Stimulated activated CD8-positive, alpha-beta memory T cell treated with anti-CD3 and anti-CD28 coated beads, Interleukin-4, amount 100 ng/mL, for 4 hours (primary cell): ENCODE measurements at places on chromosomes 13 and 19.

DNA sequence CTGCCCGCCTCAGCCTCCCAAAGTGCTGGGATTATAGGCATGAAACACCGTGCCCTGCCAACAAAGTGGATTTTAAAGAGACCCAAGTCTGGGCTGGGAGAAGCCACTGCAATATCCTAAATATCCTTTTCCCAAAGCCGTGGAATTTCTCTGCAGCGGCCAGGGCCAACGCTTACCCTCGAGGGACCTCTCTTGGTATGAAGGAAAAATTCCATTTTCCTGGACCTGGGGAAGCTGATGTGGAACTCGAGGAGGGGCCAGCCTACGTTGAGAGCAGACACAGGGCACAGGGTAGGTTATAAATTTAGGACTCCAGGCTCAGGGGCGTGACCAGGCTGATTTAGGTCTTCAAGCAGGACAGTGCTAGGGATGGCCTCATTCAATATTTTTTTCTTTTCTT is 17.7 kb upstream of the UPF1 start:
- no peak for DNase-seq

GRCh38 chr13:45196622-45197021 is 4.2 kb downstream of the KCTD4 start:
- DNase-seq = no peak

GRCh38 chr13:42354241-42355091 is 82.5 kb downstream of the AKAP11 start:
- DNase-seq = no peak

GRCh38 chr13:23572836-23573235 is 2.6 kb downstream of the TNFRSF19 start:
- no peak for DNase-seq

DNA sequence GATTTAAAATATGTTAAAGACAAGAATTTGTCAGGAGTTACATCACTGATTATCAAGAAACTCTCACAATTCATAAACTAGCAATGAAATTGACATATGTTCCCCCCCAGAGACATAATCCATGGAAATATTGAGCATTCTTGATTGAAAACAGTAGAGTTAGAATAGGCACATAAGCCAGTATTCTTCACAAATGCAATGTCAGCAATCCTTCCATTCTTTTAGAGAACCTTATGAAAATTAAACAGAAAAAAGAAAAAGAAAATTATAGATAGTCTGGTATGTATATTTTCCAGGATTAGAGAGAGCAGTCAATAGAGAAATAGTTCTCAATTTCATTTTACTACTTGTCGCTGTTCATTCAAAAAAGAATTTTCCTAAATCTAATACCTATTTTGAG is 458.4 kb downstream of the EFNB2 start:
- no peak for DNase-seq

DNA sequence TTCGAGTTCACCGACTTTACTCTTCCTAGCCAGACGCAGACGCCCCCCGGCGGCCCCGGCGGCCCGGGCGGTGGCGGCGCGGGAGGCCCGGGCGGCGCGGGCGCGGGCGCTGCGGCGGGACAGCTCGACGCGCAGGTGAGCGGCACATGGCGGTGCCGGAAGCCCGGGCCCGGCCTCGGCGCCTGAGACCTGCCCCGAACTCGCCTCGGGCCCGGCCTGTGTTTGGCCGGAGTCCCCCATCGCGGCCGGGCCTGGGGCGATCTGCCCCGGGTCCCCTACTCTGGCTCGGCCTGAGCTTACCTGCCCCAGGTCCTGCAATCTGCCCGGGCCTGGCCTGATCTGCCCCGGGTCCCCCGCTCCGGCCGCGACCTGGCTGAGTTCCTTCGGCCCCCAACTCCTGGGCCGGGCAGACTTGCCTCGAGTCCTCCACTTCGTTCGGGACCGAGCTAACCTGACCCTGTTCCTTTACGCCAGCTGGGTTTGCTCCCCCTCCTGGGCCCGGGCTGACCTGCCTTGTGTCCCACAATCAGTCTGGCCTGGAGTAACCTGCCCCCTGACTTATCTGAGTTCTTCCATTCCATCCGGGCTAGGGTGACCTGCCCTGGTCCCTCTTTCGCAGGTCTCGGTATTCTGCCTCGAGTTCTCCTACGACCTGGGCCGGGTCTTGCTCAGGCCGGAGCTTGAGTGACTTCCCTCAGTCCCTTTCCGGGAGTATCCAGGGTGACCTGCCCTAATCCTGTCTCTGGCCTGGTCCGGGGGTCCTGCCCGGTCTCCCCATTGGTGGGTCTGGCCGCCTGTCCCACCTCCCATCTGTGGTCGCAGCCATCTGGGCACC is 764 bp downstream of the UPF1 start:
- no peak for DNase-seq

DNA sequence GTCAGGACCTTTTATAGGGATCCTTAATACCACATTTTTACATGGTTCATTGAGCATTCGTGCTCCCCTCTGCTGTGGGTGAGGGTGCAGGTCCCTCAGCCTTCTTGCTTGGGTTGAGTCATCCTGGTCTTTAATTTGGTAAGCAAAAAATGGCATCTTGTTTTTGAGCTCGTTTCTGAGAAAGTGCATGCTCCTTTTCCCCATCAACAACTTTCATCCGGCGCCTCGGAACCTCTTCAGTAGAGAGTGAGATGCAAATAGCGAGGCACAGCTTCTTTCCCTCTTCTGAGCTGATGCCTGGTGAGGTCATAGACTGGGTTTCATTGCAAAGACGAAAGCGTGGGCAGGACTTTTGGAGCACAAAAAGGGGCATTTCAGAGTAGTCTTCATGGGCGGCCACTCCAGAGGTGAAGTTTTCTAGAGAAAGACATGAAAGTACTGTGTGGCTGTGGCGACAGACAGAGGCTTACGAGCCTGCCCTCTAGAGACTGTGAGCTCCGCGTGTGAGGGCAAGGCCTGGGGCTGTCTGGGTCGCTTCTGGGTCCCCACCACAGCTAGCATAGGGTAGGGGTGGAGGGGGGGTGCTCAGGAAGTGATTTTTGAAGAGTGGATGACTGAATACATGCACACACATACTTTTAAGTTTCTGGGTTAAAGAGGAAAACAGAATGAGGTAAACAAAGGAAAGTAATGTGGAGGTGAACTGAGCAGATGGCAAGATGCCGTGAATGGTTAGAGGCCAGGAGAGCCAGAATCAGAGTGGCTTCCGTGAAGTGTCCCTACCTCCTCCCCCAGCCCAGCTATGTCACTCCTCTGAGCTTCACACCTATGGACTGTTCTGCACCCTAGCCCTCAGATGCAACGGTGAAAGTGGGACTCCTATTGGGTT is 44.3 kb downstream of the BBC3 start:
- peak; percentile 46 for DNase-seq

DNA sequence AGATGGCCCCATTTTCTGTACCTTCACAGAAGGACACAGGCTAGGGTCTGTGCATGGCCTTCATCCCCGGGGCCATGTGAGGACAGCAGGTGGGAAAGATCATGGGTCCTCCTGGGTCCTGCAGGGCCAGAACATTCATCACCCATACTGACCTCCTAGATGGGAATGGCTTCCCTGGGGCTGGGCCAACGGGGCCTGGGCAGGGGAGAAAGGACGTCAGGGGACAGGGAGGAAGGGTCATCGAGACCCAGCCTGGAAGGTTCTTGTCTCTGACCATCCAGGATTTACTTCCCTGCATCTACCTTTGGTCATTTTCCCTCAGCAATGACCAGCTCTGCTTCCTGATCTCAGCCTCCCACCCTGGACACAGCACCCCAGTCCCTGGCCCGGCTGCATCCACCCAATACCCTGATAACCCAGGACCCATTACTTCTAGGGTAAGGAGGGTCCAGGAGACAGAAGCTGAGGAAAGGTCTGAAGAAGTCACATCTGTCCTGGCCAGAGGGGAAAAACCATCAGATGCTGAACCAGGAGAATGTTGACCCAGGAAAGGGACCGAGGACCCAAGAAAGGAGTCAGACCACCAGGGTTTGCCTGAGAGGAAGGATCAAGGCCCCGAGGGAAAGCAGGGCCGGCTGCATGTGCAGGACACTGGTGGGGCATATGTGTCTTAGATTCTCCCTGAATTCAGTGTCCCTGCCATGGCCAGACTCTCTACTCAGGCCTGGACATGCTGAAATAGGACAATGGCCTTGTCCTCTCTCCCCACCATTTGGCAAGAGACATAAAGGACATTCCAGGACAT is 7.0 kb upstream of the CEACAM7 start:
- DNase-seq = no peak
